NAMALWA (cell line): ENCODE measurements at places on chromosomes 4 and X.

GRCh38 chr4:176084769-176085168 lies 19.1 kb downstream of the WDR17 start:
- no peak for DNase-seq

DNA sequence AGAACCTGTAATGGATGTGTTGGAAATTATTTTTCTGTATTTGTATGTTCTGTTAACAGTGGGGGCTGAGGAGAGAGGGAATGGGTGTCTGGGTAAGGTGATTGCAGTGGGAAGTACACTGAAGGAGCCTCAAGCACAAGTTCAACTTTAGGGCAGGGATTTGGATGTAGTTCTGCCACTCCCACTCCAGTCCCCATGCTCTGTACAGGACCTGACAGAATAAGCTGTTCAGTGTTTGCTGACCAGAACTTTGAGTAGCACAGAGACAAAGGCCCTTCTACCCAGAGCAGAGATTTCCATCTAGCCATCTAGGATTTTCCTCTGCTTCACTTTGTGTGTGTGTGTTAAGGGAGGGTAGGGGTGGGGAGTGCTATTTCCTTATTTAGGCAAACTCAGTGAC lies 49.2 kb downstream of the VSIG4 start:
- no peak for DNase-seq

DNA sequence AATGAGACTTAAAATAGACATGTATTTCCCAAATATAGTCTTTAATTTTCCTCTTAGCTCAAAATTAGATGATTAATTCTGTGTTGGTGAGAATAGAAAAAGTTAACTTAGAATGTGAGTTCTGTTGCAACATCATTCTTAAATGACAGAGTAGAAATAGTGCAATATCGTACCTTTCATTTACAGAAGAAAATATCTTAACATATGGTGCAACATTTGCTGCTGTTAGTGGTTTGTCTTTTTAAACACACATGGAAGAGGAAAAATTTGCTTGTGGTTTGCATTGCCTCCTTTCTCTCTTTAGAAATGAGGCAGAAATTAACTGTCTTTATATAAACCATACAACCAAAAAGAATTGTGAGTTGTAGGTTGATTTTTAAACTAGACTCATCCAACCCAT lies 39.3 kb upstream of the FHDC1 start:
- DNase-seq, result no peak

GRCh38 chr4:186808630-186809018 lies 85.0 kb upstream of the FAT1 start:
- no peak for DNase-seq

- no peak for DNase-seq
Observed at GRCh38 chr4:30770812-30771211, 50.6 kb downstream of the PCDH7 start.
